ENCODE measurements at places on chromosomes 6 and 20. TPM values are rescaled to one million over a fixed set of nuclear protein-coding genes. Genes with fewer than 3 reads are reported as not detected.

DNA sequence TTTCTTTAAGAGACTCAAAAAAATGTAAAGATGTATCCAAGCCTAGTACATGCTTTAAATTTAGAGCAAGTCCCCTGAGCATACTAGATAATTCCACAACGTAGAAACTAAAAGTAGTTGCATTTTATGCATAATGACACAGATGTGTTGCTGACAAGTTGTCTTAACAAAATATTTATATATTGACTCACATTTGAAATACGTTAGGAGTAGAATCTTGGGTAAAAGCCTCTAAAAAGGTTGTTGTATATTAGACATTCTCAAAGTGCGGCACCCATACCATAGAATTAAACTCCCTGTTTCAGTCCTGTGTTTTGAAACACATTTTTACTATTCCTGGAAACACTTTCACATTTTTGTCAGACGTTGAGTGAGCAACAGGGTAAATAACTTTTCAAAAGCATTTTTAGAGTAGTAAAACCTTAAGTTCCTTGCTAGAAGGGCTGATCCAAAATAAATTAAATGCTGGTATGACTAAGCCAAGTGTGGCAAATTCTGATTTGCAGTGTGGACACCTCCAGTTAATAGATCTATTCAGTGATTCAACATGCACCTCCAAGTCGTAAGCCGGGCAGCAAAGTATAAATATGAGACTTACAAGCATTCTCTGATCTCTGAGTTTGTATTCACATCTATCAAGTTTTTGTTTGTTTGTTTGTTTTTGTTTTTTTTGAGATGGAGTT, 97.5 kb downstream of the GMDS start:
- DNase-seq = no peak

DNA sequence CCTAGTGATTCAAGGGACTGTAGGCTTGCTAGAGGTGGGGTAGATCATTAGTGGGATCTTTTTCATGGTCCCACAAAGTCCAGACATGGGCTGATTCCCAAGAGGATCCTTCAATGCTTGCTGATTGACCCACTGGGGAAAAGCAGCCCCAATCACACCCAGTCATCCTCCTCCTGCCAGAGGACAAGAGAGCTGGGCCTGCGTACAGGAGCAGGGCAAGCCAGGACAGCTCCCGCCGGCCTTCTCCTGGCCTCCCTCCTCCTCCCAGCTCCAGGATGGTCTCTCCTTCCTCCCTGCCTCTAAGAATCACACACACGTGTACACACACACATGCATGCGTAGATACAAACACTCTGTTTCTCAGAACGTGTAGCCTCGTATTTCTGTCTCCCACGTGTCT, 27.0 kb downstream of the KCNK15 start:
- no peak for DNase-seq

DNA sequence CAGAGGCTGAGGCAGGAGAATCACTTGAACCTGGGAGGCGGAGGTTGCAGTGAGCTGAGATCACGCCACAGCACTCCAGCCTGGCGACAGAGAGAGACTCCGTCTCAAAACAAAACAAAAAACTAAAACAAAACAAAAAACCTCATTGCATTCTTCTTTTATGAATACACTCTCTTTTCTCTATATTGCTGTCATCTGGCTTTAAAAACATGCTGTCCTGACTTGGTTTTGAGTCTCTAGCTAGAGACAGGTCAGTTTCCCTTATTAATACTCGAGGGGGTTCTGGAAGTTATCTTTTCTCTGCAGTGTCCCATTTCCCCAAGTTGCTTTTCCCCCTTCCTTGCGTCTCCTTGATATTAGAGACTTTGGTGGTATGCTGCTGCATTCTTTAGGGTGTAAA, 50.9 kb downstream of the RIOK1 start:
- no peak for DNase-seq

GRCh38 chr6:14216946-14217684, 99.5 kb downstream of the CD83 start:
- no peak for DNase-seq

- DNase-seq = no peak
Measured at GRCh38 chr20:19874040-19874727, 116.1 kb downstream of the RIN2 start.

DNA sequence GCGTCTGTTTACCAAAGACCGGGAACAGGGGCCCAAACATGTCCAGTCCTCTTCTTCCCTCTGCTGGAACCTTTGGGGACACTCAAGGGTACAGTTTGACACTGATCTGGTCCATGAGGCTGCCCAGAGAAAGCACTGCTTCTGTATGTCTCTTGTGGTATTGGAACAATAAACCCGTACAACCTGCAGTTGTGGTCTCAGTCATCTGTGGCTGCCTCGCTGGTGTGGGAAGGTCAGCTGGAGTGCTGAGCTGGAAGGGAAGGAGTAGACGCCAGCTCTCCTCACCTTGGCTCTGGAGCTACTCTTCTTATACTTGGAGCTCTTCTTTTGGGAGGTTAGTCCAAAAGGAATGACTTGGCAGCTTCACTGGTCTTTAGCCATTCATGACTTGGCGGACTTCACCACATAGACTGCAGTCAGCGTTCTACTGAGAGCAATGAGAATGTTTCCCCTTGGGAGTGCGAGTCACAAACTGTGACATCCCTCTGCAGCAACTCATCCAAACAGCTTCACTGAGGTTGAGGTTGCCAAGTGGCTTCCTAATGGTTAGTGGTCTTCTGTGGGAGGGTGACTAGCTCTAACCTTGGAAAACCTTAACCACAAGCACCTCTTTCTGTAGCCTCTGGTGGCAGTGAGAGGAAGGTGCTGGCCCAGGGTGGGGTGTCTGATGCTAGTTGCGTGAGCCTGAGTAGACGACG, 81.2 kb downstream of the ASXL1 start:
- no peak for DNase-seq

GRCh38 chr6:111276736-111277135, 189.4 kb downstream of the SLC16A10 start:
- DNase-seq = no peak

DNA sequence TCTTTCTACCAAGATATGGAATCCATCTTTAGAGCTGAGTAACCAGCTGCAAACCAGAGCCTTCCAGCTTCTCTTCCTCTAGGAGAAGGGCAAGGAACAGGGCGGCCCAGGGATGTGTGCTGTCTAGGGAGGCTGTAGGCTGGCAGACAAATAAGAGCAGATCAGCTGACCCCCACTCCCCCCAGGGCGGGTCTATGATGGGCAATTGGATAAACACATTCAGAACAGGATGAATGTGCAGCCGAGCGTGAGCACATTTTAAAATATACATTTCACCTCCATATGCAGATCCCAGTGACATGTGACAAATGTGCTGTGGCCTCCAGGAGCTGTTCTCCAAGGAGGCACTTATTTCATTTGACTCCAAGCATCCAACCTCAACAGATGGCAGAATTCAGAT, 580.1 kb downstream of the PTPRT start:
- no peak for DNase-seq

DNA sequence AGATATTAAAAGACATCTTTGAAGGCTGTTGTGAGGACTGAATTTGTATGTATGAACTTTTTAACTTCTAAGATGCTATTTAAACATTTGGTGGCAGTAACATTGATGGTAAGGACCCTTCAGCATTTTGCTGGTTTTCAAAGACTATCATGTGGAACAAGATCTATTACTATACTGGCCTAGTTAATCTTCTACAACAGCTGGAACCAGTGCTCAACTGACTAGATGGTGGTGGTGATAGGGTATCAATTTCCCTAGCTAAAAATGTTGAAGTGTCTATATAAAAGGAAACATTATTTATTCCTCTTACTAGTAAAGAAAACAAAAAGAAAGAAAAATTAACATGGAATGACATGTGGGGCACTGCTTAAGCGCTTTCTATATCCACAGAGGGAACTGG, 195.7 kb downstream of the TASP1 start:
- DNase-seq = no peak

- DNase-seq = no peak
Measured at GRCh38 chr6:143506199-143506598, 5.3 kb downstream of the FUCA2 start.

- no peak for DNase-seq
Measured at GRCh38 chr6:48429021-48429420, 318.0 kb upstream of the PTCHD4 start.

- no peak for DNase-seq
Measured at GRCh38 chr20:49594143-49594930, 26.4 kb upstream of the PTGIS start.

The RAD21L1 gene
- not detected for polyA plus RNA-seq

The PEX3 gene
- polyA plus RNA-seq = 19.4 TPM

The GPR63 gene
- 0.46 TPM for polyA plus RNA-seq

The CAGE1 gene
- polyA plus RNA-seq = 0.02 TPM

The DEF6 gene
- 148 TPM for polyA plus RNA-seq

The CCDC28A gene
- polyA plus RNA-seq = 60.3 TPM
